EL (cell line): ENCODE measurements at places on chromosomes 1 and 21.

DNA sequence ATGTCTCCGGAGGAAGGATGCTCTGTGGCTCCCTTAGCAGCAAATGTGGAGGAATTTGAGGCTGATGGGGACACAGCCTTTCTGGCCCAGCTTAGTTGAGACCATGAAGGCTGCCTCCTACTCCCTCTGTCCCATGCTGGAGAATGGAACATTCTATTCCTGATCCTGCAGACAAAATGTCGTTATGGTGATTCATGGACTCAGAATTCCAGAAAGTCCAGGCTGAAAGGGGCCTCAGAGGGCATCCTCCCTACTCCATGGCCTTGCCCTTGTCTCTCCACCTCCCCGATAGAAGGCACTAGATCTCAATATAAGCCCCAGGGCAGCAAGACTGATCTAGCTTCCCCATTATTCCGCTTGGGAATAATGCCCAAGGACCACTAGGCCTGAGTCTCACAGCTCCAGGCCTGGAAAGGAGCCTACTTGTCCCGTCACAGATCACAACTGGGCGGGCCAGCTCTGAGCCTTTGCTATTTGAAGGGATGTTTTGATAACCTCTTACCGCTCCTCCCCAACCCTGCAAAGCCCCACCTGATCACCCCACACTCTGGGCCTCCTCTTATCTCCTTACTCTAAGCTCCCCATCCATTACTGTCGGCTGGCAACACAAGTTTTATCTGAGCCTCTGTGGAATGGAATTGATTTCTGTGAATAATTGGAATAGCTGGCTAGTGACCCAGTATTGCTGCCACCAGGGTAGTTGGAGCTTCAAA, 52.8 kb upstream of the TRABD2B start:
- DNase-seq = no peak

GRCh38 chr1:241250465-241250864, 106.5 kb downstream of the RGS7 start:
- no peak for DNase-seq

GRCh38 chr1:228861832-228862180, 126.5 kb downstream of the RHOU start:
- no peak for DNase-seq

DNA sequence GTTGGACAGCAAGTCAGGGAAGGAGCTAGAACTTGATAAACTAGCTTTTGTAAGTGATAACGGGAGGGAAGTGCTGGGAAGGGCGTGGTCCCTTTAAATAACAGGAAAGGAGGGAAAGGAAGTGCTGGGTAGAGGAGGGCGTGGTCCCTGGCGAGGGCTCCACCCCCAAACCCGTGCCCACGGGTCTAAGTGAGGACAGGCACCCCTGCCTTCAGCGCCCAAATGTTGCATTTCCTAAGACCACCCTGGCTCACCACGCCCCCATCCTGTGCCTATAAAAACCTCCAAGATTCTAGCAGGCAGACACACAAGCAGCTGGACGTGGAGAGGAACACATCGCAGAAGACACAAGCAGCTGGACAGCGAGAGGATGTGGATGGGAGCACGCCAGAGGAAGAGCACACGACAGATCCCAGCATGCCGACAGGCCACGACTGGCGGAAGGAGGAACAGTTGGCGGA, 58.5 kb downstream of the PALMD start:
- DNase-seq = no peak

DNA sequence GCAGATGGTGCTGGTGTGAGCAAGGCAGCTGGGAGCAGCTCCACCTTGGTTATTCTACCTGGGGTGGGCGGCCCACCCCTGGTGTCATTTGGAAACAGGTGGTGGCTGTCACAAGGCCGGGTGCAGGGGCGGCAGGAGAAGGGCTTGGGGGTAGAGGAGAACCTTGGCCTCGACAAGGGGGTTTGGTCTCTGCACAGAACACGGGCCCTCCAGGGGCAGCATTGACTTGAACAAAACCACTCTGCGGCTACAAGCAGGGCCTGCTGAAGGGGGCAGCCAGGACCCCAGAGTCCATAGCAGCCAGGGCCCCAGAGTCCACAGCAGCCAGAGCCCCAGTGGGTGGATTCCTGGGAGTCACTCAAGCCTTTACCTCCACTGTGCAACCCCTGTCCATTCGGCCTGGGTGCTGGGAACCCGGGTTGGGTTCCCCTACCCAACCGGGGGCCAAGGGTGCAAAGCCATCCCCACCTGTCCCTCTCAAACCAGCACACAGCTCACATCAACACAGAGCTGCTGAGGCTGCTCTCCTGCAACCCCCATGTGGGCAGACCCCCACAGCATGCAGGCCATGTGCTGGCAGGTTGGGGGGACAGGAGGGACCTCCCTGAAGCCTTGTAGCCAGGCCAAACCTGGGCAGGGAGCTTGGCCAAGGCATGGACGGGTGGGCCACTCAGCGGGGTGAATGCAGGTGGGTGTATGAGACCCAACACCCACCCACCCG, 7.7 kb downstream of the TRIM11 start:
- no peak for DNase-seq
